NCI-H446 treated with DMSO at 0.1 percent for 48 hours (cell line): ENCODE measurements at places on chromosomes 4 and X.

DNA sequence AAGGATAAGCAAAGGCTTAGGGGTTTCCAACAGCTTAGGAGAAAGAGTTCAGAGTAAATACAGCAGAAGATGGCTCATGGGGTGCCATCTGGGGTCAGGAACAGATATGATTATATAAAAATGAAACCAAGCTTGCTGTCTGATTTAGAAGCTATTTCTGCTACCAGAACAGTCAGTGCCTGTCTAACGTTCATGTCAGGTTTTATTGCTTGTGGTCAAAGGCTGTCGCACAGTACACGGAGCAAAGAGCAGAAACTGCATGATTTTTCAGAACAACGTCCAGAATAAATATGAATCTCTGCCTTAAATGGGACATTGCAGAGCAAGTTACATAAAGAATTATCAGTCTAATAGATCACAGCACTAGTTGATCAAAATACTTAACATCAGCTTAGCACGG is 17.4 kb downstream of the CETN2 start:
- DNase-seq = no peak

GRCh38 chrX:36957425-36958328 is 50.5 kb upstream of the FAM47C start:
- no peak for DNase-seq

DNA sequence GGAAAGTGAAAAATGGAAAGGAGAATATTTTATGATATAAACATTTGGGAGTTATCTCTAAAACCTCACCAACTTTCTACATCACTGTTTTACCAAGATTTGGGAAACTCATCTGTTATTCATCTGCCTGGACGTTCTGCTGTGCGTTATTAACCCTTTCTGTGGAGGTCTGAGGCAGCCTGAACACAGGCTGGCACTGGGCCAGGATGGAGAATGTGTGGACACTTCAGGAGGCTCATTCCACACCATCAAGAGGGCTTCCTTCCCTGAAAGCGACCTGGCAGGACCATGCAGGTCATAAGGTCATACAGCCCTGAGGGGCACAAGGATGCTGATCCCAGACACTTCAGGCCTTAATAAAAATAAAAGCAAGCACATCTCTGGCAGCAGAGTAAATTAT is 31.2 kb upstream of the TMEM184C start:
- DNase-seq = no peak

- no peak for DNase-seq
These were observed 687 bp upstream of the GRIA2 start for GRCh38 chr4:157219711-157220370.

GRCh38 chr4:43341741-43342140 is 449.2 kb downstream of the GRXCR1 start:
- DNase-seq = no peak

DNA sequence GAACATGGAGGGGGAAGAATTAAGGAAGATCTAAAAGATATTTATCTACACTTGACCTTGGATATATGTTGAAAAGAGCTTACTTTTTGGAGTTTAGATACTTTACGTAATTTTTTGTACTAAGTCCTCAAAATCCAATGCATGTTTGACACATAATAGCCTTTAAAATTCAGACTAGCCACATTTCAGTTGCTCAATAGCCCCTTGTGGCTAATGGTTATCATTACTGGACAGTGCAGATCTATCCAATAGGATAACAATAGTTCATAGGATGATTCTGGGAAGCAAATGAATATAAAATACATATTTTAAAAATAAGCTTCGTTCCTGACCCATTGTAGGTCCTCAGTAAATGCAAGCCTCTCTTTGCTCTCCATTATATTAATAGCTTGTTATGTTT is 13.8 kb downstream of the AP1AR start:
- no peak for DNase-seq

DNA sequence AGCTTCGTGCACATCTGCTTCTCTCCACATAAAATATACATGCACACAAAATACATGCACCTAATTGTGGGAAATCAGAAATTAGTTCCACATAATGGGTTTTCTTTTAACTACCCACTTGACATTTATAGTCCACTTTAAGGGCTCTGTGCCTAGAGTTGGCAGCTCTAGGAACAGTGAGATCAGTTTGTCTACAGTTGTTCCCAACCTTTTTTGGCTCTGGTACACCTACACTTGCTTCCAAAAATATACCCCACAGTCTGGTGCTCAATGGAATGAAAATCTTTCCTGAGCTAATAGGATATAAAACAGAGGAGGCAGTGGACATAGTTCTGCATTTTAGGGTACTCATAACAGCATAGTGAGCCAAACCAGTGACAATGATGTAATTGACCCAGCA is 36.1 kb downstream of the HDAC8 start:
- peak; percentile 69 for DNase-seq

- no peak for DNase-seq
These were observed 216.2 kb downstream of the CEP135 start for GRCh38 chr4:56164907-56165306.

GRCh38 chrX:57070185-57070984 is 51.0 kb downstream of the SPIN2B start:
- no peak for DNase-seq

GRCh38 chrX:6184900-6185515 is 43.7 kb downstream of the NLGN4X start:
- no peak for DNase-seq

DNA sequence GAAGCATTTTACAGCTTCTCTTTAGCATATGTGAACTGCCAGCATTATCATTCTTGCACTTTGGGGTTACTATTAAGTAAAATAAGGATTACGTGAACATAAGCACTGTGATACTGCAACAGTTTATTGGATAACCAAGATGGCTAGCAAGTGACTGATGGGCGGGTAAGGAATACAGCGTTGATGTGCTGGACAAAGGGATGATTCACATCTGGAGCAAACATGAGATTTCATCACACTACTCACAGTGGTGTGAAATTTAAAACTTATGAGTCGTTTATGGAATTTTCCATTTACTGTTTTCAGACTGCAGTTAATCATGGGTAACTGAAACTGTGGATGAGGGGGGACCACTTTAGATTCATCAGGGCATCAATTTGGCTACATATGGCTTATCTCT is 16.0 kb downstream of the NBDY start:
- DNase-seq = no peak

DNA sequence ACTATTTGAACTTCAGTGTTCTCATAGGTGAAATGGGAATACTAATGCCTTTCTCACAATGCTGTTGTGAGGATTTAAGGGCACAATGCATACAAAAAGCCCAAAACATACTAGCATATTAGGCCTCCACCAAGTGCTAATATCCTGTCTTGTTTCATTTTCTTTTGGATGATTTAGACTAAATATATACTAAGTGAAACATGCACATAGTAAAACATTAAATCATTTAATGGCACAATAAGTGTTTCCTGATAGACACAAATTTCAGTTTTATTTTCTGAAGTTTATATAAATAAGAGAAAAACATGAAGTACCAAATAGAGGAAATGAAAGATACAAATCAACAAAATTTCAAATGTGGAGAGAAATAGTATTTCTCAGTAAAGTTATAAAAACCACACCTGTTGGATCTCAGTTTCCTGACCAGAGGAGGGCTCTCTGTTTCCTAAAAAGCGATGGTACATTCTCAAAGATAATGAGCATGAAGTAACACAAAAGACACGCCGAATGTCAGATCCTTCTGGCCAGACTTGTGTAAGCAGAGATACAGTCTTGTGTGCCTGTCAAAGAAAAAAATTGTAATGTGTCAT is 25.1 kb downstream of the DDX60 start:
- DNase-seq = no peak

DNA sequence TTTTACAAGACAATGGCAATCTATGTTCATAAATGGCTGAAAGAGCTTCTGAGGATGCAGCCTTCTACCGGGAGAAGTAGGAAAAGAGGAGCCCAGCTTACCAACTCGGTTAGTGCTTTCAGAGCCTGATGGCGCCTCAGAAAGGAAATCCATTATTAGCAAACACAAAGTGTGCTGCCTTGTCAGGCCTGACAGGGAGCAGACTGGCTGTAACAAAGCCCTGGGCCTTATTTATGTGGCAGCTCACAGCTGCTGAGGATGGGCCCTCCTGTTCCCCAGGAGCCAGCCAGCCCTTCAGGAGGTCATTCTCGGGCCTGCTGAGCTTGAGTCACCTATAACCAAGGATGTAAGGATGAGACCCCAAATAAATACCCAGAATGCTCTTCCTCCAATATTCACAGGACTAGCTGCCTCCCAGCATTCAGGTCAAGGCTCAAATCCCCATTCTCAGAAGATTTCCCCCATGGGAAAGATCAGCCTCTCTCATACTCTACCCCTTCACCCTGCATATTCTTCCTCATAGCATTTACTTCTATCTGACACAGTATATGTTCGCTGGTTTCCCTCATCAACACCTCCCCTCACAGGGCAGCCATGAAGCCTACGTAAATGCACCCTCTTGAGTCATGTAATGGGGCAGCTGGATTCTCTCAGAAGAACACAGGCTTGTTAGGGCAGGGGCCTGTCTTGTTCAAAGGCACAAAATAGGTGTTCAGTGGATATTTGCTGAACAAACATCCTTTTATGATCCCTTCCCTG is 227.0 kb upstream of the RASGEF1B start:
- no peak for DNase-seq

DNA sequence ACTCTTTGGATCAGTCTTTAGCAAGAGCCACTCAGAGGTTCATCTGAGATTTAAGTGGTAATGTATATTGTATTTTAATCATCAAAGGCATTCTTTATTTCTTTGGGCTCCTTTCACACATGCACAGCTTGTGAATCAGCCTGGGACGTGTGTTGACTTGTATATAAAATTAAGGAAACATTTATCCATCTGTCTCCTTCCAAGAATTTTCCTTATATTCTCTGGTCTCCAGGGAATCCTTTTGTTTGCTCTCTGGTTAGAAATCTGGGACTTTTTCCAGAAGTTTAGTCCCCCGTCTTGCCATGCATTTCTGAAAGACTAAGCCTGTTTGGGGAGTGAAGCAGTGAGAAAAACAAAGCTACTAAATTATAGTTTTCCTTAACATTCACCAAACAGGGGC is 212.3 kb downstream of the DCAF12L2 start:
- peak; percentile 88 for DNase-seq

DNA sequence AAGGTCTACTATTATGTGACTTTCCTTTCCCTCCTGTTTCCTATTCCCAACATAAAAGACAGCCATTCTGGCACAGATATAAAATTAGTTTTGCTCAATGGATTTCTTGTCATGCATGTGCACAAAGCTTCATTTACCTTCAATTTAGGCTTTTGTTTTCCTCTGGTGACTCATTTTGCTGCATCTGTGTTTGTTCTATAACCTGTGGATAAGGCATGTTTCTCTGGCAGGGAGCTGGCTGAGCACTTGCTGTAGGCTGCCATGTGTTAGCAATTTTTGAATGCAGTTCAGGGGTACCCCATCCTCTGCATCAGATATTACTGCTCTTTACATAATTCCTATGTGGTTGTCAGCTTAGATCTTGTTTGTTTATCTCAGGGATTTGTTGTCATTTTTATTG is 202.8 kb upstream of the GRID2 start:
- DNase-seq = peak; percentile 95

GRCh38 chrX:44996277-44996676 is 123.3 kb downstream of the KDM6A start:
- no peak for DNase-seq

GRCh38 chr4:146637621-146638332 is 916 bp upstream of the POU4F2 start:
- DNase-seq = no peak

DNA sequence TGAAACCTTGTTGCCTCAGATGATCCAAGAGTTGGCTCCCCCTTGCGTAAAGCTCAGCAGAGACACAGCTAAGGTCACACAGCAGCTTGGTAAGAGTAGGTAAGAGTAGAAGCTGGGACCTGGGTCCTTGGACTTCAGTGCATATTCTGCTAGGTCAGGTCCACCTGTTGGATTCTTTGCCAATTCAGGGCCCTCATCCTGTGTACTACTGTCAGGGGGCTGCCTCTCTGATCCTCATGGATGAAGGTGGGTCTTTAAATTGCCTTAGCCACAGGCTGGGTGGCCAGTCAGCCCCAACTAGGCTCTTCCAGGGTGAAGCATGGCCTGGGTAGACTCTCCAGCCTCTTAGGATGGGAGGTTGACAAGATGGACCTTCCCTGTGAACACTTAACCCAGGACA is 155.8 kb downstream of the AMMECR1 start:
- DNase-seq = no peak

GRCh38 chrX:150676221-150676620 is 17.0 kb upstream of the MTMR1 start:
- DNase-seq = peak; percentile 79

GRCh38 chrX:139892512-139892911 is 40.3 kb downstream of the ATP11C start:
- no peak for DNase-seq

GRCh38 chr4:98524230-98524629 is 134.2 kb downstream of the TSPAN5 start:
- DNase-seq = no peak

DNA sequence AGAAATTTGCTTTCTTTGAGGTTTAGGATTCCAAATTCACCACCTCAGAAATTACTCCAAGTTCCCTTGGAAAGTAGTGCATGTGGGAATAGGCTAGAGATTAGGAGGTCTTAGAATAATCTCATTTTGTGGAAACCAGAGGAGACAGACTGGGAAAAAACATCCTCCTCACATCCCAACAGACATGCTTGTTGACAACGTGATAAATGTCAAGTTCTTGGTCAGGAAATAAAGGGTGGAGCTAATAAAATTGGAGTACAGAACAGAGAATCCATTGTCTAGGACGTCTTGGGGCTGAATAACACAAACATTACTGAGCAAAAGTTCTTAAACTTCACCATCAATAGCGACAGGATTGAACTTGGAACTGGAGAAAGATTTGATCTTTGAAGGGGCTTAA is 233.4 kb downstream of the PABPC4L start:
- DNase-seq = no peak

DNA sequence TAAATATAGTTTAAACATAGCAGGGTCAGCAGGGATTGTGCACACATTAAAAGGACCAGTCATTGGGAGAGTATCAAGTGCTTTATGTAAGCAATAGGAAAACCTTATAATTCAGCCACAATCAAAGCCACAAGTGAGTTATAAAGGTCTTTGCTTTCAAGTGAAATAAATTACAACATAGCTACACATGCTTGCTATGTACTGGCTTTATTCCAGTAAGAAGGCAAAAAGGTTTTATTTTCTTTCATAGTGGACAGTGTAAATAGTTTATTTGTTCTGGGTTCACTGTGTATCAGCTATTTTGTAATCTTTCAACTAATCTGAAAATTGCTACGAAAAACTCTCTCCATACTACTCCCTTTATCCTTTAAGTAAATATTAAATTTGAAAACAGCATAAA is 691.4 kb downstream of the PCDH7 start:
- no peak for DNase-seq

- no peak for DNase-seq
These were observed 278.9 kb upstream of the MAGEC2 start for GRCh38 chrX:142483965-142484364.
